Tibial nerve (tissue), 4 donors: ENCODE measurements at places on chromosomes 5 and 9. TPM values are rescaled to one million over a fixed set of nuclear protein-coding genes. Genes with fewer than 3 reads are reported as not detected.

DNA sequence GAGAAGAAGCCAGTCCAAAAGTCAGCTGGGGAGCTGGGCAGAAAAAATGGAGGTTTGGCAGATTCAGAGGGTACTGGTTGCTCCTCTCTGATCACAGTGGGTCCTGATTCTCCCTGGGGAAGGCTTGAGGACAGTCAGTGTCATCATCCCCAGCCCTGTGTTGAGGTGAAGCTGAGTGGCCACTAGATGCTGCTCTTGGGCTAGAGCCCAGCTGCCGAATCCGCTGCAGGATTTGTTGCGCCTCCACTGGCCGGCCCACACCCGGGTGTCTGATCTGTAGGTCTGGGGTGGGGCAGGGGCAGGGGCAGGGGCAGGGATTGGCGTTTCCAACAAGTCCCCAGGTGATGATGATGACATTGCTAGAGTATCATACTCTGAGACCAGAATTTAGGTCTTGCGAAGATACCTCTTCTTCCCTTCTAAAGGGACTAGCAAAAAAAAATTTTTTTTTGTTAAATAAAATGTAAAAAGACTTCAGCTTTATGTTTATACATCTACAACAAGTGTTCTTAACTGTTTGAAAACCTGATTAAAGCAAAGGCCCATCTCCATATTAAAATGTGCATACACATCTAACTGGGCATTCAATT, 106.8 kb downstream of the PDE6A start:
- H3K27ac ChIP-seq, result no peak overlapping the region
- no peaks in the 10 kb centered on the region for H3K4me1 ChIP-seq
- no peaks in the 10 kb centered on the region for H3K27me3 ChIP-seq
- peak; percentile 26 for DNase-seq
- no peak overlapping the region for H3K4me3 ChIP-seq

- no peaks in the 10 kb centered on the region for H3K4me1 ChIP-seq
- H3K4me3 ChIP-seq, result no peak overlapping the region
- H3K27ac ChIP-seq, result no peak overlapping the region
- no peaks in the 10 kb centered on the region for H3K27me3 ChIP-seq
Observed at GRCh38 chr5:82884821-82885471, 192.2 kb downstream of the TMEM167A start.

Gene HSPB3
- 1.7 TPM for total RNA-seq

DNA sequence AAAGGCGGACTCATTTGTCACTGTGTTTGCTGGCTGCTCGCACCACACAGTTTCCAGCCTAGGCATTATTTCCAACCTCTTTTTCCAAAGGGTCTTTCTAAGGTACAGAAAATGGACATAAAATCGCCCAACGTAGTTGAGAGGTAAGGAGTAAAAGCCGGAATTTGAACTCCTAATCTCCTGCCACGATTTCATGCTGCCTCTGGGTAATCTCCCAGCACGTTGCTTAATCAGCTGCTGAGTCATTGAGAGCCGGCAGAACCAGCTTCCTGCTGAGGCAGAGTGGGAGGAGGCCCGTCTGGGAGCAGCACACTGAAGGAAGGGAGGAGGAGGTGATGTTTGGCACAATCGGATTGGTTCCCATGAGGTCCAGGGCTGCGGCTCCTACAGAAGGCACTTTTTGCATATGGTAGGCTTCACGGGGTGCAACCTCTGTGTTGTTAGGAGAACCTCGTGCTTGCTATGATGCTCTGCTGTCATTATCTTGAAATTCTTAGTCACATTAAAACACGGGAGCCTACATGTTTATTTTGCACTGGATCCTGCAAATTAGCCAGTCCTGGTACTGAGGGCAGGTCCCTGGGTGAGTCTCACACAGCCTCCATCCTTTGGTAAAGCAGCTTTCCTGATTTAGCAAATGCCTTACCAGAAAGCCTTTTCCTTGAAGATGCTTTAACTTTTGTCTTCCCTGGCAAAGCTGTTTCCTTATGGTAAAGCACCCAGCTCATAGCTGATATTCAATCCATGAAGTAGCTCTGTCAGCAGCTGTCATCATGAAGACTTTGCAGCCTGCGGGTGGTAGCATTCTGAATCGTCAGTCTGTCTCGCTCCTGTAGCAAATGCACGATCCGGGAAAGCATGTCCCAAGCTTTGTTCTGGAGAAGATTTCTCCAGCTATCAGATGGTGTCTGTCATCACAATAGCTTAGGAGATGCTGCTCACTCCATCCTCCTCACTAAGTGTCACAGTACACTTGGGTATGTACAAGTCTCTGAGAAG, 191.6 kb upstream of the MSX2 start:
- peaks cover 12% of the 10 kb centered on the region for H3K4me1 ChIP-seq
- no peak overlapping the region for H3K4me3 ChIP-seq
- no peaks in the 10 kb centered on the region for H3K36me3 ChIP-seq
- peak; percentile 41 for DNase-seq
- no peak overlapping the region for H3K27ac ChIP-seq
- no peaks in the 10 kb centered on the region for H3K27me3 ChIP-seq

DNA sequence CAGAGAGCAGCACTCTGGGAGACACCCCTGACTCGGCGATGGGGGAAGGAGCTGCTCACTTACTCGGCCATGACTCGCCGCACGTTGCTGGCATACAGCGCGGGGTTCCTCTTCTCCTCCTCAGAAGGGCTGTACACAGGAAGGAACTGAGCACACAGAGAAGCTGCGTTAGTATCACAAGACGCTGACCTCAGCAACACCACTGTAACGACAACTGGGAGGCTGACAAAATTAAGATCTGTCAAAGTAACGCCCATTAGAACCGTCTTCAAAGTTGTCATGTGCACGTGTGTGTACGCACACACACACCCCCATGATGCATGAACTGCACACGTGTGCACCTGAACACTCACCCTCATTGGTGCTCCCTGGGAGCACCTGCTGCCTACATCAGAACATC, 32.1 kb upstream of the SLC6A3 start:
- no peak overlapping the region for H3K4me3 ChIP-seq
- peaks cover 6% of the 10 kb centered on the region for H3K36me3 ChIP-seq
- DNase-seq, result no peak
- H3K27me3 ChIP-seq, result no peaks in the 10 kb centered on the region
